ENCODE measurements at places on chromosomes 12 and 14.

DNA sequence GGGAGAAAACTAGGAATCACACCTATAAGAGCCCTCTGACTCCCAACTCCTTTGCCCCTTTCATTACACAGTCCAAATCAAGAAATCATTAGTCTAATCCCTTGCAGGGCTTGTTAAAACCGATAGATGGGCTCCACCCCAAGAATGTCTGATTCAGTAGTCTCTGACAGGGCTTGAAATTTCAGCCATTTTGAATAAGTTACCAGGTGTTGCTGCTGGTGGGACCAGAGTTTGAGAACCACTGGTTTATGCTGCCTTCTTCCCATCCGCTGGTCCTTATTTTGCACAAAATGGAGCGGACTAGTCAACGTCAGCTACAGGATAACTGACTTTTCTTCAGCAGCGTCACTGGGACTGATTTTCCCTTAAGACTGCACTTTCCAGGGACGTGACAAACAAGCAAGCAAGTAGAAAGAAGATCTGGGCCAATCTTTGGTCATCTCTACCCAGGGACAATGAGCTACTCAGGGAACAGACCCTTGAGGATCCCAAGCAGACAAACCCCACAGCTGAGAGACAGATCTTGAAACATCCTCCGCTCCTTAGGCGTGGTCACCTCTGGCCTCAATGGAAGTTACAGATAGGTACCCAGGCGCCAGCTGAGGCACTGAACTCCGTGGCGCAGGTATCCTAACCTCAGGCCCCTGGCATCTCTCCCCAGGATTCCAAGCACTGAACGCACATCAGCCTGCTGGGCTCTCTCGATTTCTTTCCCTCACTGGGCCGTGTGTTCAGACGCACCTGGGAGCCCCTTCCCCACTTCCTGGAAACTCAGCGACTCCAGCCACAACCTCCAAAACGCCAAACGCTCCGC is 900 bp downstream of the KCTD10 start:
- DNase-seq: no peak

DNA sequence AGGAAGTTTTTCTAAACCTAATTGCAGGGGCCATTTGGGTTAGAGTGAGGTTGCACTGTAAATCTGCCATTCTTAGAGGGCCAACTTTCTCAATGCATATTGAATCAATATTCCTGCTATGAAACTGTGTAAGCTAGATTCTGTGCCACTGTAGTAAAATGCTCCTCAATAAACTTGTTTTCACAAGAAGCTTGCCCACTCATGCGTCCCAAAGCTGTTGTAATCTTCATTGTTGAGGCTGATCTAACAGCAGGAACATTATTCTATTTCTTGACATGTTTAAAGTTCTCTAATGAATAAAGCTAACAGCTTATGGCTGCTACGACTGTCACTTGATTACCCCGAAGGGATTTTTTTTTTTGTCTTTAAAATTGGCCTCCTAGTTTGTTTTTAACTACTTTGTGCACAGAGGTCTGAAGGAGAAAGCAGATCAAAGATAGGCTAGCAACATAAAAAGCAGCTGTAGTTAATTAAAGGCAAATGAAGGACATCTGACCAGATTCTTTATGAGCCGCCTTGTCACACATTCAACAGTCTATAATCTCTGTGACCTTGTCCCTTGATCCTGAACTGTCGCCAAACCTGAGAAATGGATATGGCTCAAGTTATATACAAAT is 243.7 kb downstream of the PAX9 start:
- no peak for DNase-seq

DNA sequence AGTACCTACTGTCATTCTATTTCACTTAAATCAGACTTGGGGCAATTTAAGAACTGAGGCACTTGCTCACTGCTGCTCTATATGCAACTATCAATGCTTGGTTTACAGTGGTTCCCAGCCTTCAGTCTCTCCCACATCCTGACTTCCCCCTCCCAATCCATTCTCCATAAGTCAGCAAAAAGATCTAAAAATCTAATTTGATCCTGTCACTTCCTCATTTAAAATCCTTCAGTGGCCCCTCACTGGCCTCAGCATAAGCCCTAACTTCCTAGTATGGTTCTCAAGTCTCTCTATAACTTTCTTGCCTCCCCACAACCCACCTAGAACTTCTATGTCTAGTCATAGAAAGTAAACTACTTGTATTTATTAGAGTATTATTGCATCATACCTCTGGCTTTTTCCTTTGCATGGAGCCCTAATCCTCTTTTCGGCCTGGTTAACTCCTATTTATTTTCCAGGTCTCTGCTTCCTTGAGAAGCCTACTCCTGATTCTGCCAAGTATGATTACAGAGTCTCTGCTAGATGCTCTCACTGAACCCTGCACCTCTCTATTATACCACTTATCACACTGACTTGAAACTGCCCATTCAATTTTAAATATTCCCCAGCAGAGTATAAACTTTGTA is 130.6 kb downstream of the RALGAPA1 start:
- no peak for DNase-seq

- DNase-seq: no peak
Observed at GRCh38 chr14:89351516-89352404, 65.3 kb downstream of the FOXN3 start.

DNA sequence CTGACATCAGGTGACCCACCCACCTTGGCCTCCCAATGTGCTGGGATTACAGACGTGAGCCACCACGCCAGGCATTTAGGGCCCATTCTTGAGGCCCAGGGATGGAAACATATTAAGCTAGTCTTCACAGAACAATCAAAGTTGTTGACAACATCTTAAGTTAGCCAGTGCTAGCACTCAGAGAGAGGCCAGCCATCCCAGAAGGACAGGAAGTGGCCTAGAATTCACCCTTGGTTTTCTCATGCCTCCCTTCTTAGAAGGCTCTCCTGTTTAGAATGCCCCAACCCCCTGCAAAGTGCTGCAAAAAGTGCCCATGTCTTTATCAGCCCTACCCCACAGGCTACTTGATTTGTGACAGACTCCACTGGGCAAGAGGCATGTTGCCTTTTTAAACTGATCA is 12.1 kb upstream of the OR6J1 start:
- DNase-seq: no peak

DNA sequence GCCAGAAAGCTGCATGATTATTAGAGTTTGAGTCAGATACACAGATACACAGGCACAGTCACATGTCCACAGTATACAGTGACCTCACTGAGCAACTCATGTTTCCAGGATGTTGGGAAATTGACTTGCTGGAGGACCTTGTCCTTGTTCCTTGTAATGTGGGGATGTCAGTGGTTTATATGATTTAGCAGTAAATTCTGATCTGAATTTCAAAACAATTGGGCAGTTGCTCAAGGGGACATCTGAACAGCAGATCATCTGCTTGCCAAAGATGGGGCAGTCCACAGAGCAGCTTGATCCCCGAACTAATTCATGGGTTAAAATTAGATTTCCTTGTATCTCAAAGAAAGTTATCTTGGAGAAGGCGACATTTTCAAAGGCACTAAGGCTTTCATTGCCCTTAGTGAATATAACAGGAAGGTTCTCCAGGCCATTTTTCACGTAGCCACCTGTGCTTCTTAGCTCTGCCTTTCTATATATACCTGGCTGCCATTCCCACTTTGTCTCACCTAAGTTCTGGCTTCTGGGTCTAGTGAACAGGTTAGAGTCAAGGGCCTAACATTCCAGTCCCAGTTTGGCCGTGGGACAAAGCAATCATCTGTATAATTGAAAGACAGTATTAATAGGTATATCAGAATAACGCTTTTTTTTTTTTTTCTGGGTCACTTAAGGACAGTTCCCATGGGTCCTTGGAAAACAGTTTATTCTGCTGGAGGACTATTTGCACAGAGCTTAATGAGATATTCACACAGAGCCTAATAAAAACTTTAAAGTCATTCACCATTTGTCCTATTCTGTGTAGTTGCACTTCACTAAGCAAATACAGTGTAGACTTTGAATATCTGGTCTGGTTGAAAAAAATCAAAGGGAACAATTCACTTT is 64.9 kb upstream of the STRN3 start:
- DNase-seq: peak; percentile 24

DNA sequence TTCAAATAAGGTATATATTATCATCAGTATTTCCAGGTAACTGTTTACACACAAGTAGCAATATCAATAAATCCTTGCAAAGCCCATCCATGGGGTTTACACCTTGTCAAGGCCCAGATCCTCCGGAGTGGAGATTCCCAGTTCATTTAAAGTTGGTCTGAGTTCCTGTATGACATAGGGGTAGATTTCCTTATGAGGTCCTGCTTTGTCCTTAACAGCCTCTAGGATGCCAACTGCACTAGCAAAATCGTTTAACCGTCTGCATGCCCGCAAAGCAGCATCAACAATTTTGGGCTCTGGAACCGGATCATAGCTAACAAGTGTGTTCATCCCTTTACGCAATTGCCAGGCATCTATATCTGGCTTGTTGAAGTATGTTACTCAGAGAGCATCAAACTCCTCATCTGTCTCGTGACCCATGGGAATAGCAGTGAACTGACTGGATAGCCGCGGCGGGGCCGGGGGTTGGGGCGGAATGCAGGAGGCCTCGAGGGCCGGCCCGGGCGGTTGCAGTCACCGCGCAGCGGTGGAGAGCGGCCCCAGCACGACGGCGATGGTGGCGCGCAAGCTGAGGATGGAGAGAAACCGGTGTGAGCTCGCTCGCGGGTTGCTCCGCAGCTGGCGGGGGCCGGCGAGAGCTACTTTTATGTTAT is 30.6 kb upstream of the FBXO34 start:
- DNase-seq: no peak

- DNase-seq: peak; percentile 32
Observed at GRCh38 chr12:19575337-19576243, 136.3 kb downstream of the AEBP2 start.

GRCh38 chr12:113271853-113272561 is 50.7 kb downstream of the TPCN1 start:
- no peak for DNase-seq

DNA sequence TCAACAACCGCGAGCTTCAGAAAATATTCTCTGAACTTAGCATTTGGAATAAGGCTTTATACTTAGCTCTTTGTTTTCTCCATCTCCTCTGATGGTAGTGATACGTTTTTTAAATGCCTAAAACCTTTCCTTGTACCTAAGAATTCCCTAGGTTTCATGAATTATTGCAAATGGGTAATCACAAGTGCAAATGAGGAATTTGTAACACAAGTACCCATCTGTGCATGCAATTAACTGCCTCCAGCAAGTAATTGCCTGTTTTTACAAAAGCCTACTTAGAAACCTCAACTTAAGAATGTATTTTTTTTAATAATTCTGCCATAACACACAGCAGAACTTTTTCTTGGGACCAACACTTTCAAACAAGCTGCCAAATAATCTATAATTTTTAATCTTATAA is 149.2 kb downstream of the PHLDA1 start:
- DNase-seq: no peak

- DNase-seq: no peak
Observed at GRCh38 chr14:96410119-96410518, 18.2 kb downstream of the AK7 start.

GRCh38 chr14:90720336-90720735 is 95.9 kb downstream of the TTC7B start:
- no peak for DNase-seq

DNA sequence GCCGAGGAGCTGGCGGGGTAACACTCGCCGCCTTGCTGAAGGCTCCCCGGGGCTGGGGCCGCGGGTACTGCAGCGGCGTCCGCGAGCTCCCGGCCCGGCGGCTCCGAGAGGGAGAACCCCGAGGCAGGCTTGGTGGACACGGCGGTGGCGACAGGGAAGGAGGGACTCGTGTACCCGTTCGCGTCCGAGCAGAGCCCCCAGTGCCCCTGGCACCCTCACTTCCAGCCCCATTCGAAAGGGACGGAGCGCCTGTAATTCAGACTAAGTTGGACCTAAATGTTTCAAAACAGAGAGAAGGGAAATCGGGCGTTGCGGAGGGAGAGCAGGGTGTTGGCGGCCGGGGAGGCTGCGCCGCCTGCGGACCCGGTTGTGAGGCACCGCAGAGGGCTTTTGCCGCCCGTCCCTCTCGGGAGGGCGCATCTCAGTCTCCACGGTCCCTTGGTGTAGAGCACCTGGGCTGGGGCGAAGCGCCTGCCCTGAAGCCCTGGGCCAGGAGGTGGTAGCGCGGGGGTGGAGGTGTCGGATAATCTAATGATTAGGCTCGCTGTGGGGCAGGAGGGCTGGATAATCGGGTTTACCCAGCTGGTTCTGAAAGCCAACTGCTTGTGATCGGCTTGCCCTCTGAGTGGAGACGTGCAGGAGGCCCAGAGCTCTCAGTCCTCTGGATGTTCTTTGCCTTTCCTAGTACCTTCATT is 771 bp downstream of the DAAM1 start:
- peak; percentile 7 for DNase-seq

- DNase-seq: peak; percentile 30
Observed at GRCh38 chr14:34874386-34875030, 652 bp downstream of the BAZ1A start.

DNA sequence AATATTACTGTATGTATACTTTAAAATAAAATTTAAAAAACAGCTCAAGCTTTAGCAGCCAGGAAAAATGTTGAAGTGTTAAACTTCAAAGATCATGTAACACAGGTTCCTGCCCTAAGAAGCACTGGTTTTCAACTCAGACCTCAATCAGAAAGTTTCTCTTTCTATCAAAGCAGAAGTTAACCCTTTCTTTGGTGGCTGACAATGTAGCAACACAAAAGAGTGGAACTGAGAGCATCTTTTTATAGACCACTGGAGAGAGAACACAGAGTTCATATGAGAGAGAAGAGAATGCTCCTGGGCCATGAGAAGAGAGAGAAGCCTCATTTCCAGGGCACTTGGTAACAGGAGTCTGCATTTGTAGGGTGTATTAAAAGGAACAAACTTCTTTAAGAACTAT is 42.2 kb upstream of the KTN1 start:
- DNase-seq: no peak

- no peak for DNase-seq
Observed at GRCh38 chr12:62379026-62379722, 87.5 kb upstream of the MON2 start.

- DNase-seq: no peak
Observed at GRCh38 chr12:93108985-93109384, 179.9 kb upstream of the EEA1 start.

DNA sequence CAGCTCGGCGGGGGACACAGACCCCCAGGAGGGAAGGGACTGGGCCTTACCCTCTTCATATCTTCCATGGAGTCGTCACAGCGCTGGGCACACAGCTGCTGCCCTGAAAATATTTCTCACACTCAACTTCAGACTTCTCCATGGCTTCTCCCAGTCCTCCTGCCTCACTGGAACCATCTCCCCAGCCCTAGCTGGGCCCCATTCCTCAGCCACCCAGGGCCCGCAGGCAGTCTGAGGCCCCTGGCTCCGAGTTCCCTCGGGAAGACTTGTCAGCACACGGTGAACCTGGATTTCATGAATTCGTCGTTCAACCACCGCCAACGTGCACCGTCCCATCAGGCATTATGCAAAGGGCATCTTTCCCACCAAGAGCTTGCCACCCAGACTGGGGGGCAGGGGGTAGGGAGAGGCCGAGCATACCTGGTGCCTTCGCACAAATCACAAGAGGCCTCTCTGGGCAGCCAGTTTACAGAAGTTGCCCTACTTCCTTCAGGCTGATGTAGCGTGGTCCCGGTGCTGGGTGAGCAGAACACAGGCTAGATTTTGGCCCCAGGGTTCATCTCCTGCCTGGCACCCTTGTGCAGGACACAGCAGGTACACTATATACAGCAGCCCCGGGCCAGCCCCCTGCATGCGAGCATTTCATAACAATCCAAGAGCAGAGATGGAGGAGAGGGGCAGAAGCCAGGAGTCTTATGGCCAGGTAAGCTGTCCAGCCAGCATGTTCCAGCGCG is 44.2 kb downstream of the LTBP2 start:
- DNase-seq: no peak

Measured in LoVo (cell line).